ENCODE measurements at places on chromosomes 6 and 20. TPM values are rescaled to one million over a fixed set of nuclear protein-coding genes. Genes with fewer than 3 reads are reported as not detected.

Gene ZNF334
- 0.73 TPM for total RNA-seq

Gene TJAP1
- total RNA-seq, result 26.5 TPM

Gene HMGCLL1
- not detected for total RNA-seq

Gene MUC22
- not detected for total RNA-seq

Gene SOX12
- total RNA-seq, result 18.7 TPM

Gene KCNK16
- not detected for total RNA-seq

Gene IL22RA2
- not detected for total RNA-seq

Gene SLC18B1
- total RNA-seq, result 14.3 TPM

Gene TRIM40
- total RNA-seq, result not detected

Gene RAB5IF
- 128 TPM for total RNA-seq

Gene MAFB
- total RNA-seq, result 3.0 TPM

Gene PRDM13
- not detected for total RNA-seq

Gene SLC35D3
- total RNA-seq, result not detected

Gene FOXS1
- 0.82 TPM for total RNA-seq

Gene BPIFB4
- total RNA-seq, result not detected

Gene TOP1
- 37.9 TPM for total RNA-seq

Gene PPARD
- total RNA-seq, result 12.6 TPM

Gene SUMO4
- total RNA-seq, result 1.4 TPM

Gene NKX2-4
- not detected for total RNA-seq

Gene SLC22A16
- not detected for total RNA-seq

Gene LCA5
- total RNA-seq, result 3.3 TPM

Gene GPLD1
- total RNA-seq, result not detected

Gene TPD52L1
- 5.1 TPM for total RNA-seq

Gene PPP1R3D
- 5.4 TPM for total RNA-seq

Gene TSHZ2
- total RNA-seq, result 0.63 TPM

Gene CCN6
- not detected for total RNA-seq

Gene CSNK2B
- 314 TPM for total RNA-seq

Gene TAGAP
- total RNA-seq, result not detected

Gene SAMD3
- total RNA-seq, result 1.1 TPM

Gene GJA10
- not detected for total RNA-seq

Gene PRRT1
- 0.70 TPM for total RNA-seq

Gene RXRB
- 25.2 TPM for total RNA-seq

Gene EPB41L2
- 91.5 TPM for total RNA-seq

Gene OOEP
- not detected for total RNA-seq

Gene PLEKHG1
- total RNA-seq, result 104 TPM

Gene SLC13A3
- total RNA-seq, result 0.10 TPM

All from glomerular endothelial cell (primary cell).